ENCODE measurements at places on chromosomes 4 and X.

DNA sequence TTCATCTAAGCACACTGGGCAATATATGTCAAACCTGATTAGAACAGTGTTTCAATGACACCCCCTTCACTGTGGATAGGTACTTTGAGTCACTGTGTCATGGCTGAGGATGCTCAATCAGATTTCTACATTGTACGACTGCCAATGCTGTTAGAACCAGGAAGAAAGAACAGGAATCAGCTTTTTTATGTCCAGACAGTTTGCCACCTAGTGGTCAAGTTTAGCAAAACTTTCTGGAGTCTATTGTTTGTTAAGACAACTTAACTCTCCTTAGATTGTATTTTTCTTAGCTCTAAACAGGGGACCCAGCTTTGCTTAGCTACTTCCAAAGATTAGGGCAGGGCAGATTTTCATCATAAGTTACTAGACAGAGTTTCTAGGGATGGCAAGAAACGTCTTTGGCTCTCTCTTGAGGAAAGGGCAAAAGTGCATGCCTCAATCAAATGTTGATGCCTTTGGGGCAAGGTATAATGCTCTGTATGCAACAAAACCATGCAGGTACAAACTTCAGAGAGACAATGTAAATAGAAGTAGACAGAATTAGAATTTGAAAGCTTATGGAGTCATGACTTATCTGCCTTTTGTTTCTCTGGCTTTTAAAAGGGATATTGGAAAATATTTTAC, 40.5 kb upstream of the BMP3 start:
- DNase-seq, result no peak

DNA sequence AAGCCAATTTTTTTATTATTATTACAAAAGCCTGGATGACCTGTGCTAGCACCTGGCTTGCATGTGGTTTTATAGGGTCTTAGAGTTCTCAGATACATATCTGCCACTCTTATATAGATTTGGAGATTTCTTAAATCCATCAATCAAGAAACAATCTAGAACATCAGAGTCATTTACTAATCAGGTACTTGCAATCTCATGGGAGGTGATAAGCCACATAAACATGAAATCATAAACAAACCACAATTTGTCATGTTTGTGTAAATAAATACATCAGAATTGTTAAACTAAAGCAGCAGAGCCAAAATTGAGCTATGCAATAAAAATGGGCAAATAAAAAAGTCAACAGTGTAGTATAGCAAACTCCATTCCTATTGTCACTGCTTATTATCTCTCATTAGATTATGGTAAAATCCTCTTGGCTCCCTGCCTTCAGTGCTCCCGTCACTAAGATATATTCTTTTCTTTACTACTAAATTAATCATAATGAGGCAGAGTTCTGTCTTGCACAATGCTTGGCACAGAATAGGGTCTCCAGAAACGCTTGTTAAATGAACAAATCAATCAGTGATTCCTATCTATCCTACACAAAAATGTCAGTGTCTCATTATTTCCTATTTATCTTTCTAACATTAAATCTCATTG, 108.7 kb upstream of the TTC29 start:
- no peak for DNase-seq

- no peak for DNase-seq
These were observed 37.9 kb upstream of the CBR4 start for GRCh38 chr4:169047956-169048355.

DNA sequence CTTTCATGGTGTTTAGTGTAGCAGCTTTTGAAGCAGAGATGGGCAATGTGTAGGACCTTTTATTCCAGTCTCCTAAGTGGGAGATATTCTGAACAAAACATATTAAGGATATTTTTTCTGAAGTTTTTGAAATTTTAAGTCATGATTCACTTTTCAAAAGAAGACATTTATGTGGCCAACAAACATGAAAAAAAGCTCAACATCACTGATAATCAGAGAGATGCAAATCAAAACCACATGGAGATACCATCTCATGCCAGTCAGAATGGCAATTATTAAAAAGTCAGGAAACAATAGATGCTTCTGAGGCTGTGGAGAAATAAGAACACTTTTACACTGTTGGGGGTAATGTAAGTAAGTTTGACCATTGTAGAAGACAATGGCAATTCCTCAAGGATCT, 76.0 kb downstream of the FAT4 start:
- no peak for DNase-seq

DNA sequence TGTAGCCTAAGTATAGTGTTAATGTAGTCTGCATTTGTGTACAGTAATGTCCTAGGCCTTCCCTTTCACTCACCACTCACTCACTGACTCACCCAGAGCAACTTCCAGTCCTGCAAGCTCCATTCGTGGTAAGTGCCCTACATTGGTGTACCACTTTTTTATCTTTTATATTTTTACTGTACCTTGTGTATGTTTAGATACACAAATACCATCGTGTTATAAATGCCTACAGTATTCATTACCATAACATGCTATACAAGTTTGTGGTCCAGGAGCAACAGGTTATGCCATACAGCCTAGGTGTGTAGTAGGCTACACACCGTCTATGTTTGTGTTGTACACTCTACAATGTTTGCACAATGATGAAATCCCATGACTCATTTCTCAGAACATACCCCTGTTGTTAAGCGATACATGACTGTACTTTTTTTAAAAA, 15.4 kb downstream of the TSPAN5 start:
- no peak for DNase-seq

- no peak for DNase-seq
These were observed 174.9 kb downstream of the CHIC2 start for GRCh38 chr4:53889326-53890055.

Measured in activated T-helper 9 cell treated with anti-CD3 and anti-CD28 coated beads, Interleukin-2, amount 50 U/mL, for 16 hours (primary cell).